Iris pigment epithelial cell (primary cell): ENCODE measurements at places on chromosomes 2 and 18.

GRCh38 chr2:228707846-228708245 lies 526.4 kb upstream of the SPHKAP start:
- DNase-seq: no peak

- no peak for DNase-seq
Measured at GRCh38 chr2:62309465-62310091, 113.7 kb downstream of the B3GNT2 start.

- DNase-seq: no peak
Measured at GRCh38 chr2:212328136-212328535, 210.5 kb downstream of the ERBB4 start.

- DNase-seq: no peak
Measured at GRCh38 chr2:69641887-69642708, 1.4 kb downstream of the AAK1 start.

DNA sequence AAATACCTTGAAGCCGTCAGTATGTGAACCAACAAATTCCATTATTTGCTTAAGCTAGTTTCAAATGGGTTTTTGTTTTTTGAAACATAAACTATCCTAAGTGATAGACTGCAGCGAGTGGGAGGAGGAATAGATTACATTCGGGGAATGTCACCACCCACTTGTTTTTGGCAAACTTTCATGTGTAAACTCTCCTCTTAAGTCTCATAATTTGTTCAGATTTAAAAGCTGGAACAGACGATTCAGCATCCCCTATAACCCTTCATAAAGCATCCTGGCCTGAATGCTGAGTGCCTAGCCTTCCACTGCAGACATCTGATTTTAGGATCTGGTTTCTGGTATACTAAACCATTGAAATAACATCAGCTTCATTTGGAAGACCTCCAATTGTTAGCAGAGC lies 51.0 kb downstream of the CPO start:
- DNase-seq: no peak
